Stimulated activated CD4-positive, alpha-beta T cell treated with anti-CD3 and anti-CD28 coated beads, Interleukin-4, amount 100 ng/mL, for 1 hour (primary cell): ENCODE measurements at places on chromosomes 3 and 15.

DNA sequence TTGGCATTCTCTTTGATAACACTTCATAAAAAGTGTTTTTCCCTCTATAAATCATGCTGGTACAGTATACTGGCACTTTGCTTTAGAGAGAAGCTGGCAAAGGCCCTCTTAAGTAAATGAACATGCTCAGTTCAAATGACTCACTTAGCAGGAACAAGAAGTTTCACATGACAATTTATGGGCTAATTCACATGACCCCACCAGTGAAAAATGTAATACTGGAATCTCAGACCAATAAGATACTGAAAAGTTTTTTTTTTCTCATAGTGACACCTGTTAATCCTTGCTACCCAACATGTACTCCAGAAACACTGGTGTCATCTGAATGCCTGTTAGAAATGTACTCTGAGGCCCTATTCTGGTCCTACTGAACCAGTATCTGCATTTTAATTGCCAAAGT, 13.9 kb downstream of the BTBD1 start:
- no peak for DNase-seq

DNA sequence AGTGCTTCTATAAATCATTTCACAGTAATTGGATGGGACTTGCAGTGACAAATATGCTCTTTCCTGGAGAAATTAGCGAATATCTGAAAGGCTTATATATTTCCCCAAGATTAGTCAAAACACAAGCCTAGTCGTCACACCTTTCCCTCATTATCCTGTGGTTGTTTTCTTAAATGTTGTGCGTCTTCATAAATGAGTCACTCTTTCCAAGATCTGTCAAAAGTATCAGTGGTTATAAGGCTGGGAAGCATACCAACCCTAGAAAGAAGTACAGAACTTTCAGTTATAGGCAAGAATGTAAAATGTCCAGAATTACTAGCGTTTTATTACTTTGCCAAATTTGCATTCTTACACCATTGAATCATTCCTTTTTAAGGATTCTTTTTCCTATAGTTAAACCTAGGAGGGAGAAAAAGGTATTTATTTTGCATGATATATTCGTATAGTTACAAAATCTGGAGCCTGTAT, 33.6 kb downstream of the TMEM212 start:
- no peak for DNase-seq

DNA sequence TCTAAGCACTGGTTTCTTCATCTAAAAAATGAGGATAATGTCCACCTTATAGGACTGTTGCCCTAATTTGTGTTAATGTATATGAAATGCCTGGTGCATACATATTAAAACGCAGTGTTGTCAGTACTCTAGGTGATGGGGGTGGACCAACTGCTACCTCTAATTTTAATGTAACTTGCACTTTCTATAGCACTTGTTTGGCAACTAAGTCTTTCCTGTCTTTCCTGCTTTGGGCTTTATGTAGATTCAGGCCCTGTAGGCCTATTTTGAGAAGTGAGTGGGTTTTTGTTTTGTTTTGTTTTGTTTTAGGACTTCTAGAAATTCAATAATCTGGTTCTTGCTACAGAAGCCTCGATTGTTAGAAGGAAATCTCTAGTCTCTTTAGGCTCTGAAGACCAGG, 21.2 kb downstream of the SLC7A14 start:
- no peak for DNase-seq

DNA sequence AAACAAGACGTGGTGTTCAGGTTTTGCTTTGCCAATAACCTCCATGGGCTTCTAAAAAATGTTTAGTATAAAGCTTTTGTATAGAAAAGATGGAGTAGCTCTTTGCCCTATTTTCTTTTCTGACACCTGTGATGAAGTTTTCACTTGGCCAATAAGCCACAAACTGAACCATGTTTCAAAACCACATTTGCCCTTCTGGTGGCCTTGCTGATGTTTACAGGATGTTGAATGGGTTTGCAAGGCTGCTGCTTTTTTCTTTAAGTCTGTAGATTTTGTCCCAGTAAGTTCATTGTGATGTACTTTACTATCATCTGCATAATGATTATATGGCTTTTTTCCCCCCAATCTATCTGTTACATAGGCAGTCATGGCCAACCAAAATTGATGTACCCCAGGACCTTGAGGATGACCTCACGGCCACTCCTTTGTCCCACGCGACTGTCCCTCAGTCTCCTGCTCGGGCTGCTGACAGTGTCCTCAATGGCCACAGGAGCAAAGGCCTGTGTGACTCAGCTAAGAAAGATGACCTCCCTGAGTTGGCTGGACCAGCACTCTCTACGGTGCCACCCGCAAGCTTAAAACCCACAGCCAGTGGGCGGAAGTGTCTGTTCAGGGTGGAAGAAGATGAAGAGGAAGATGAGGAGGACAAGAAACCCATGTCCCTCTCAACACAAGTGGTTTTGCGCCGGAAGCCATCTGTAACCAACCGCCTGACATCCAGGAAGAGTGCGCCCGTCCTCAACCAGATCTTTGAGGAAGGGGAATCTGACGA, 60.8 kb downstream of the SNRK start:
- DNase-seq: no peak

DNA sequence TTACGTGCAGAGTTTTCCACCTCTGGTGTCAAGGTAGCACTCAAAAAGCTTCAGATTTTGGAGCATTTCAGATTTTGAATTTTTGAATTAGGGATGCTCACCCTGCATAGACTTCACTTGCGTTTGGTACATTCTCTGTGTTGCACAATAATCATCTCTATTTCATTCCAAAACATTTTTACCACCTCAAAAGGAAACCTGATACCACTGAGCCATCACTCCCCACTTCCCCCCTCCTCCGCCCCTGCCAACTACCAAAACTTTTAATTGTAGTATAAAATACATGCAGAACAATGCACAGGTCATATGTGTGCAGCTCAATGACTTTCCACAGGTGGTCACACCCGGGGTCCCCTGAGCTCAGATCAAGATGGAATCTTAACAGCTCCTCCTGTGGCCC, 208.8 kb downstream of the SV2B start:
- DNase-seq: peak; percentile 33

GRCh38 chr3:117989982-117990381, 1044.7 kb downstream of the IGSF11 start:
- DNase-seq: no peak

- DNase-seq: no peak
These were observed 52.2 kb upstream of the HEG1 start for GRCh38 chr3:125107861-125108567.

DNA sequence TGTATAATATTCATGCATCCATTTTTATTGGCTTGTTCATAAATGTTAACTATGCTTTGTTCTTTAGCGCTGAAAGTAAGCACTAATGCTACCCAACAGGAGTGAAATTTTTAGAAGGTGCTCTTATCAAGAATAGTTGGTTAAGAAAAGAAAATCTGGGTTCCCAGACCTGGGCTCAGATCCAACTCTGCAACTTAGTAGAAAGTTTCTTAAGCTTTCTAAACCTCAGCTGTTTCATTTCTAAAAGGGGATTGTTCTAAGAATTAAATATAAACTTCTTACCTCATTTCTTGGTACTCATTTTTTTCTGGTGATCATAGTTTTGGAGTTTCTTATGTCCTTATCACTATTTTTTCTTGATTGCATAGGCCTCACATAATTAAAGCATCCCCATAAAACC, 12.1 kb downstream of the ARPP21 start:
- DNase-seq: no peak

DNA sequence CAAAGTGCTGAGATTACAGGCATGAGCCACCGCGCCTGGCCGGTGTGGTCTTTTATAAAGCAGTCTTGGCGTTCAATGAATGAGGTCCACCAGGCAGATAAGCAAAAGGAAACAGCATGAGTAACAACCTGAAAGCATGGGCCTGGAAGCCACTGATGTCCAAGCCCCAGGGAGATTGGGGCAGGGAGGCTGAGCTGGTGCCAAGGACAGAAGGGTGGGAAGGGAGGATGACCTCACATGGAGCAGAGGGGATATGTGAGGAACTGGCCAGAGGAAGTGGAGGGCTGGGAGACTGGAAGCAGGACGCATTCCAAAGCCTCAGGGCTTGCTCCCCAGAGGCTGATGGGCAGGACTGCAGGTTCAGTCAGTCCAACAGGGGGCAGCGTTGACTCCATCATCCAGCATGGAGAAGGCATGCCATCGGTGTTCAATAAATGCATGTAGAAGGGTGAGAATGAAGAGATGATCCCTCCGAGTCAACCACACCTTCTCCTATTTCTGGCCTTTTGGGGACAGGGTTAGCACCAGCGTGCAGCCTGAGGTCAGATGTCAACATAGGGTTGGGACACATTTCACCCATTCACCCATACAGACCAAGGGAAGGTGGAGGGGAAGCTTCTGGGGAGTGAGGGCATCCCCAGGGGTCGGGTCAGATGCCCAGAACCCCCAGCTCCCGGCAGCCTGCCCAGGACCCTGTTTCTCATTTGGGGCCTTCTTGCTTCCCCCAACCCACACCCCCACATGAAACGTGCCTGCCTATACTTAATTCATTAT, 14.8 kb downstream of the MYL3 start:
- peak; percentile 40 for DNase-seq

- no peak for DNase-seq
These were observed 2.4 kb downstream of the TUSC2 start for GRCh38 chr3:50325497-50326181.

DNA sequence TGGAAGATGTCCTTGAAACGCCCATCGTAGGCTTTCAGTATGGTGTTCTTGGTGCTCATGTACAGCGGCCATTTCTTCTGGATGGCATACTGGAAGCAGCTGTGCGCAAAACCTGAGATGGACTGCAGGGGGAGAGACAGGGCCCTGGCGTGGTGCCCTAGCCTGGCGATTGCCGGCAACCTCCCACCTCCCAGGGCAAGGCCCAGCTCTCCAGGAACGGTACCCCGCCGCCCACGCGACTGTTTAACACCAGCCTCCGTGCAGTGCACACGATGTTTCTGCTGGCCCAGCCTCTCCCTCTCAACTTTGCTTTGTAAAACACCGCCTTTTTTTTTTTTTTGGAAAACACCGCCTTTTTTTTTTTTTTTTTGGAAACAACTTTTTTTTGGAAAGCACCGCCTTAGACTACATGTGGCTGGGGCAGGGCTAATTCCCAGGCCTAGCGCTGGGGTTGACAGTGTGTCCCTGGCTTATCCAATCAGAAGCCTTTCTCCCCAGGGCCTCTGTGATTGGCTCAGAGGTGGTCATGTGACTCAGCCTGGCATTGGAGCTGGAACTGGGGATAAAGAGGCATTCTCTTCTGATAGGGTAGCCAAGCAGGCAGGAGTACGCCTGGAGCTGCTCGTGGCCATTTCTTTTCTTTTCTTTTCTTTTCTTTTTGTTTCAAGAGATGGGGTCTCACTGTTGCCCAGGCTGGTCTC, 14.7 kb downstream of the IDH2 start:
- DNase-seq: peak; percentile 21

DNA sequence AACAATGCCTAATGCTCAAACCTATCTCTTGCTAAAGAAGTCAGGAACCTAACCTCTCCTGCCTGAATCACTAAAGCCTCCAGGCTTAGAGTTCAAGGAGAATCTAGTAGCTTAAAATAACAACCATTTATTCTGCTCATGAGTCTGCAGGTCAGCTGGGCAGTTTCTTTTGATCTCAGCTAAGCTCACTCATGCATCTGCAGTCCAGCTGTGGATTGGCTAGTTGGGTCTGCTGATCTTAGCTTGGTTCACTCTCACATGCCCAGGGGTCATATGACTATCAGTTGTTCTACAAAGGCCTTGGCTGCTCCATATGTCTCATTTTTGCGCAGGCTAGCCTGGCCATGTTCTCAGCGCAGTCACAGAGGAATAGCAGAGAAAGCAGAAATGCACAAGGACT, 109.2 kb upstream of the STT3B start:
- DNase-seq: no peak

DNA sequence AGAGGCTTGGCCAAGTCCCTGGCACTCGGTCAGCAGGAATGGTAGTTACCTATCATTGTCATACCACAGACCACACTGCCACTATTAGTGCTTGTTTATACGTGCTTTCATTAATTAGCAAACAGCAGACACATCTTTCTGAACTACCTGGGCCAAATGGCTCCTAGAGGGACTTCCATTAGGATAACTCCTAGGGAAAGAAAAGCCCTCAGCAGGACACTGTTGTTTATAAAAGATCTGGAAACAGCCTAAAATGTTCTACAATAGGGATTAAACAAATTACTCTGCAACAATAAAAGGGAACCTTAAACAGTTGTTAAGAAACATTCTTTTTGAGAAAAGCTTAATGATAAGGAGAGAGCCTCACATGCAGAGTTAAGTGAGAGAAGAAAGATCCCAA, 38.5 kb downstream of the ARHGEF3 start:
- DNase-seq: no peak

- DNase-seq: no peak
These were observed 13.0 kb downstream of the THBS1 start for GRCh38 chr15:39593656-39594445.
